ENCODE measurements at places on chromosomes 2 and 18. TPM values are rescaled to one million over a fixed set of nuclear protein-coding genes. Genes with fewer than 3 reads are reported as not detected.

GRCh38 chr2:77161009-77161408, 361.2 kb downstream of the LRRTM4 start:
- no peak for DNase-seq

DNA sequence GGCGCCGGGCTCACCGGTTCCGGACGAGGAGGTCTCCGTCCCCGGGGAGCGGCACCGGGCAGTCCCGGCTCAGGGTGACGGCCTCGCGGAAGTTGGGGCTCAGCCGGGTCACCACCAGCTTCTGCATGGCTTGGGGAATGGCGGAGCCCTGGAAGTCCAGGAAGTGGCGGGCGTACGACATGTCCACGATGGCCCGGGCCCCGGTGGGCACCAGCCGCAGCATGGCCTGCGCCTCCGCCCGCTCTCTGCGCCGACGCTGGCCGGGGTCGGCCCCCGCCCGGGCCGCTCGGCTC, 157 bp downstream of the PTGR3 start:
- DNase-seq: peak; percentile 57

DNA sequence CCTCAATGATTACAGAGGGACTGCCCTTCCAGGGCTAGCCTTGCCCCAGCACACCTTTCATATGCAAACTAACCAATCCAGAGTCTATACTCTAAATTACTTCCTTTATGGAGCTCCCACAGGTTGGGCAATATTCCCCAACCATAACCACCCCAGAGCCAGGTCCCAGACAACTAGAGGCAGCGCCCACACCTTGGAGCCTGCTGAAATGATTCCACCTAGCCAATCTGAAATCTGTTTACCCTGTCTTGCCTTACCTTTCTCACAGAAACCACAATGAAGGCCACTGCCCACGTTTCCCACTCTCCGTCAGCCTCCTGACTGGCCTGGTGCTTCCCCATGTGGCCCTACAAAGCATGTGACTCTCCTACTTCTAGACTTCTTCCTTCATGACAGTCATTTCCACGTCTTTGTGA, 62.0 kb downstream of the REEP1 start:
- DNase-seq: peak; percentile 36

- peak; percentile 3 for DNase-seq
Observed at GRCh38 chr18:79878741-79879378, 72.6 kb downstream of the SLC66A2 start.

DNA sequence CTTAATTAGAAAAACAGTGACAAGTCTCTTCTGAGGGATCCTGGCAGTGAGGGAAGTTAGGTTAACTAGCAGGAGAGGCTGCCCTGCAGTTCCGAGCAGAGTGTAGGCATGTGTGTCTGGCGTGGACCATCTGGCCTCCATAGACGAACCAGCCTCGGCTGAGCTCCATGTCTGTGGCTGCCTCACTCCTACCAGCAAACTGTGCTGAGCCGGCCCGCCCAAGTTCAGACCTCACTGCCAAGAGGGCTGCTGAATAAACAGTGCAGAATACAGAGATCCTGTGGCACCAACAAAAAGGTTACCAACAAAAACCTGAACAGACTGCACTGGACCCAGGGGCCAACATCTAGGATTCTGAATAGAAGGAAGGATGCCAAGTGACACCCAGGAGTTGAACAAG, 27.3 kb downstream of the INO80C start:
- no peak for DNase-seq

DNA sequence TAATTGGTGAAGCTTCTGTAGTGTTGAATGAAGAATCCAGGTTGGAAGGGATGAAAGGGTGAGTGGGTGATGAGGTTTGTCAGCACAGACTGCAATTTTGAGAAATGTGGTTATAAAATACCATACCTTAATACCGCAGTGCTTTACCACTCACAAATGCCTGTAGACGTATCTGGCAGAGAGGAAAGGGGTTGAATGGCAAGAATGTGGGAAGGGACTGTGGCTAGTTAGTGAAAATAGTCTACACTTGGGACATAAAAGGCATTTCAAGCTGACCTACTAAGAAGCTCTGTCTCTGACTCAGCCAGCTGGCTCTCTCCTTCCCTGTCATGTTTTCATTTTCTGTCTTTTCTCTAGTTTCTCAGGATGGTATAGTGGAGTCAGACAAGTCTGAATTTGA, 25.1 kb downstream of the CDK15 start:
- no peak for DNase-seq

Gene CHST9
- total RNA-seq: not detected

Gene C1QL2
- not detected for total RNA-seq

Gene SP5
- total RNA-seq: not detected

DNA sequence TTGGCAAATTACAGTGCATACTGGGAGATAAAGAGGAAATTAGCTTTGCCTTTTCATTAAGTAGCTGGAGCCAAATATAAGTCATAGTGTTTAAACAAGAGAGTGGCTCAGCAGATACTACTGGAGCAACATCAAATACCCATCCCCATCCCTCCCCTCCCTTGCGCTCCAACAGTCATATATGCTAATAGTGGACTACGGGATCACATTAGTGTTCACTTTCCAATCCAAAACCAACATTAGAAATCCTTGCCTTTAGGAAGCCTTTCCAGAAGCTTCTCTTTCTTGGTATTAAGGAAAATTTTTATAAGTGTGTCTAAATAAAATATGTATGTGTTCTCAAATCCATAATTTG, 1669.3 kb downstream of the SUCLG1 start:
- DNase-seq: no peak

GRCh38 chr18:3281456-3282400, 19.8 kb downstream of the MYL12B start:
- no peak for DNase-seq

DNA sequence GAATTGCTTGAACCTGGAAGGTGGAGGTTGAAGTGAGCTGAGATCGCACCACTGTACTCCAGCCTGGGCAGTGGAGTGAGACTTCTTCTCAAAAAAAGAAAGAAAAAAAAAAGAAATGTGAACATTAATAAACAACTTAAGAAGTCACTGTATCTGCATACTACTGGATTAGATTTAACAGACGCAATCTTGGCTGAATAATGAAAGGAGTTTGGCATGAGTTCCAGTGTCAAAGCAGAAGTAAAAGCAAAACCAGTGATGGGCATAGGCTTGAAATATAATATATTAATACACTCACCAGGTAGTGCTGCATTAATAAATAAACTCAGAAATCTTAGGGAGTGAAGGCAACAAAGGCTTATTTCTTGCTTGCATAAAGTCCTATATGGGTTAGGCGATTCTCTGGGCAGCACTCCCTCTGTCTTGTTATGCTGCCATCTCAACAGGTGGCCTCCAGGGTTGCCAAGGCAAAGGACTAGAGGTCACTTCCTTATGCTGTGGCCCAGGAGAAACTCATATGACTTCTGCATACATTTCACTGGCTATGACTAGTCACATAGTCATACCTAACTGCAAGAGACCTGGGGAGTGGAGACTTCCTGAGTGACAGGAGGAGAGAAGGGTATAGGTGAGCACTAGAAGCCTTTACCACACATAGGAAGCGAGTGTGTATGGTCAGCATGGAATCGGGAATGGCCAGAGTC, 296.2 kb upstream of the SPRED2 start:
- DNase-seq: no peak

Gene CIB4
- total RNA-seq: not detected

Gene ABCG5
- not detected for total RNA-seq
